ENCODE measurements at places on chromosomes 16 and 17.

DNA sequence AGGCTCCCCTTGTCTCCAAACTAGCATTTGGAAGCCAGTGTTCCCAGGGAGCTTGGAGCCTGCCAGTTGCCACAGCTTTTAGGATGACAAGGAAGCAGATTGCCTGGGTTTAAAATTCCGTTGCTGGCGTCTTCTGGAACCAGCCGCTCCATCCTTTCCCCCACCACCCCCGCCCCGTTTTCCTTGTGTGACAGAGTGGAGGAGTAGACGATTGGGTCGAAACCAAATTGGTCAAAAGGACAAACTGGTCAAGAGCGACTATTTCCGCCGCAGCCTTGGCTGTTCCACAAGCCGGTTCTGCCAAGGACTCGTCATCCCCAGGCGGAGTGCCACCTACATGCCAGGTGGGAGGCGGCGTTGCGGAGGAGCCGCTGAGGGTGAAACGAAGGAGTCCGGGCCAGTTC lies 91.1 kb downstream of the RPA1 start:
- no peak for DNase-seq

- peak; percentile 96 for DNase-seq
Observed at GRCh38 chr17:3796110-3796821, 4.7 kb downstream of the ITGAE start.

- no peak for DNase-seq
Observed at GRCh38 chr17:61442878-61443474, 9.2 kb upstream of the TBX4 start.

- DNase-seq: no peak
Observed at GRCh38 chr16:50924759-50925545, 183.1 kb downstream of the CYLD start.

GRCh38 chr17:67602974-67603373 lies 114.8 kb upstream of the NOL11 start:
- peak; percentile 59 for DNase-seq

- no peak for DNase-seq
Observed at GRCh38 chr16:14015948-14016347, 55.2 kb upstream of the MRTFB start.

GRCh38 chr17:53353919-53354351 lies 468.8 kb upstream of the KIF2B start:
- no peak for DNase-seq

DNA sequence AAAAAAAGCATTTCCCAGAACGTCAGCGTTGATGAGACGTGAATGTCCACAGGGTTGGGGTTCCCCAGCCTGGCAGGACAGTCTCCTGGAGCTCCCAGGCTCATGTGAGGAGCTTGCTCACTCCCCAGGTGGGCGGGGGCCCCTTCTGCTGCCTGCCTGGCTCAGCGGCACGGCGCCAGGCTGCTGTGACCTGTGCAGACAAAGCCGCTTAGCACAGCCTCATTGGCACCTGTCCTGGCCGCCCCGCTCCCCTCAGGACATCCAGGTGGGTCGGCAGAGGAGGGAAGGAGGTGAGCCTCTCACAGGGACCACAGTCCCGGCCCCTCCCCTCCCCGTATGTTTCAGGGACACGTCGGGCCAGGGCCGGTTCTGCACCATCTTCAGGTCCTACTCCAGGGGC lies 12.9 kb upstream of the WFIKKN1 start:
- DNase-seq: no peak

- no peak for DNase-seq
Observed at GRCh38 chr16:51149721-51150164, 1.3 kb downstream of the SALL1 start.

DNA sequence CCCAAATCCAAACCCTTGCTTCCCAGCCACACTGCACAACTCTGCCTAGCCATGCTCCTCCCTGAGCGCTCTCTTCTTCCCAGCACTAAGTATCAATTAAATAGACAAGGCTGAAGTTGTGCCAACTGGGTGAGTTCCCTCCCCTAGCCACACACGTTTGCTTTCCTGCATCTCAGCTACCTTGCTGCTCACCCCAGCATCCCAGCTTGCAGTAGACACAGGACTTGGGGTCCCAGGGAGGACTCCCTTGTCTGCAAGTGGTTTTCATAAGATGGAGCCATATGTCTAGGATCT lies 4.9 kb downstream of the CCDC182 start:
- DNase-seq: no peak
